ENCODE measurements at places on chromosomes 12 and 14.

GRCh38 chr12:91577586-91578539 is 395.2 kb upstream of the DCN start:
- no peak for DNase-seq

DNA sequence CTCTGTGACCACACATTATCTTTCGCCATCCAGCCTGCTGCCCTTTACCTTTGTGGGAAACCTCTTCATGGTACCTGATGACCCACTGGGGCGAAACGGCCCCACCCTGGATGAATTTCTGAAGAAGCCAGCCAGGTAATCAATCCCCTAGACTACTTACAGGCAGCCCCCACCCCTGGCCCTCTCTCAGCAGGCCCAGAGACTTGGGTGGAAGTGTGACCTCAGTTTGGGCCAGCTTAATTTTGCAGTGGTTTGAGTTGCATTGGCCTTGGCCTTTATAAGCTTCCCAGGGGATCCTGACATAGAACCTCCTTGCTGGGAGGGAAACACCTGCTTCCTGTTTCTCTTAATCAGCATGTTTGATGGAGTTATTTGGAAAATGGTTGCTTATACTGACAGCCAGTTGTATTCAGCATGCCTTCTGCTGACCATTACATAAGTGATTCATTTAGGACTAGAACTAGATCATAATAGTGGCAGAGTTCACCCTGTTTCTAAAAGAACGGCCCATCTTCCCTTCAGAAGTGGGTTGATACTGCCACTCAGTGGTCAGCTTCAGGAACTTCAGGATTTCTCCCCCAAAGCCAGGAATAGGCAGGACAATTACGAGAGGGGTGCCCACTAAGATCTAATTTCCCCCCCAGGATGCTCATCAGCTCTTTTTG is 6.1 kb downstream of the SDR39U1 start:
- peak; percentile 43 for DNase-seq

DNA sequence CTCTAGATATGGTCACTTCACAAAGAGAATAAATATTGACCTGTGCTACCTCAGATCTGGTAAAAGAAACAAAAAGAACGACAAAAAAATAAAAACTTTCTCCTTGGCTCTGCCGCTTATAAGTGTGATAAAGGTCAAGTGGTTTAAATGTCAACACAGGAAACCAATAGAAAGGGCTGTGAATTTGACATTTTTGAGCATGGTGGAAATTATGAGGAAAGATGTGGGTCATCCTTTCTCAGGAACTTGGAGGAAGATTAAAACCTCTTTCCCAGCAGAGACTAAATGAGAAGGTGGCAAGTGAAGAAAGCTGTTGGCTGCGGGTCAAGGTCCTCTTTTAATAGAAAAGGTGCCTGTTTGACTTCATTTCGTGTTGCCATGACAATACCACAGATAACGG is 28.2 kb downstream of the TESPA1 start:
- DNase-seq, result no peak

- DNase-seq, result no peak
These were observed 3.8 kb upstream of the HOXC8 start for GRCh38 chr12:54004841-54005530.

GRCh38 chr12:98592825-98593322 is 612 bp upstream of the SLC25A3 start:
- DNase-seq, result no peak

Measured in brain microvascular endothelial cell (primary cell).